ENCODE measurements at places on chromosomes 13 and 19.
A peak's percentile ranks its signal among the peaks of the same experiment; 100 is the strongest.

GRCh38 chr13:93727211-93728141 lies 500.9 kb downstream of the GPC6 start:
- DNase-seq = no peak

GRCh38 chr19:49889687-49890348 lies 6.9 kb downstream of the IL4I1 start:
- DNase-seq = peak; percentile 82

DNA sequence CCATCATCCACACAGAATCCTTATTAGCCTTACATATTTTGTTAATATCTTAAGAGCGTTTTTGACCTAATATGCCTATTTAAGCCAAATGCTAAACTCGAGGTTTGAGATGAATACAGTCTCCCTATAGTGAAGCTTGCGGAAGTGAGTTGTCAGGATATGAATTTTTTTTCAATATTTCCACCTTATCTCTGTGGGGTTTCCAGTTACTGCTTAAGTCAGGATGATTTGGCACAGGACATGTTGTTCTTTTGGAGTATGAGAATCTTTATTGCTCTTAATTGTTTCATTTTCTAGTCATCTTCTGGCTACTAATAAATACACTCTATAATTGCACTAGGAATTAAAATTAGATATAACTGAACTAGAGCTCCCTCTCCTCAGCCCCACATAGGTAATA lies 44.2 kb upstream of the GPC6 start:
- DNase-seq = no peak

GRCh38 chr19:3462991-3463713 lies 17.2 kb downstream of the SMIM24 start:
- no peak for DNase-seq

DNA sequence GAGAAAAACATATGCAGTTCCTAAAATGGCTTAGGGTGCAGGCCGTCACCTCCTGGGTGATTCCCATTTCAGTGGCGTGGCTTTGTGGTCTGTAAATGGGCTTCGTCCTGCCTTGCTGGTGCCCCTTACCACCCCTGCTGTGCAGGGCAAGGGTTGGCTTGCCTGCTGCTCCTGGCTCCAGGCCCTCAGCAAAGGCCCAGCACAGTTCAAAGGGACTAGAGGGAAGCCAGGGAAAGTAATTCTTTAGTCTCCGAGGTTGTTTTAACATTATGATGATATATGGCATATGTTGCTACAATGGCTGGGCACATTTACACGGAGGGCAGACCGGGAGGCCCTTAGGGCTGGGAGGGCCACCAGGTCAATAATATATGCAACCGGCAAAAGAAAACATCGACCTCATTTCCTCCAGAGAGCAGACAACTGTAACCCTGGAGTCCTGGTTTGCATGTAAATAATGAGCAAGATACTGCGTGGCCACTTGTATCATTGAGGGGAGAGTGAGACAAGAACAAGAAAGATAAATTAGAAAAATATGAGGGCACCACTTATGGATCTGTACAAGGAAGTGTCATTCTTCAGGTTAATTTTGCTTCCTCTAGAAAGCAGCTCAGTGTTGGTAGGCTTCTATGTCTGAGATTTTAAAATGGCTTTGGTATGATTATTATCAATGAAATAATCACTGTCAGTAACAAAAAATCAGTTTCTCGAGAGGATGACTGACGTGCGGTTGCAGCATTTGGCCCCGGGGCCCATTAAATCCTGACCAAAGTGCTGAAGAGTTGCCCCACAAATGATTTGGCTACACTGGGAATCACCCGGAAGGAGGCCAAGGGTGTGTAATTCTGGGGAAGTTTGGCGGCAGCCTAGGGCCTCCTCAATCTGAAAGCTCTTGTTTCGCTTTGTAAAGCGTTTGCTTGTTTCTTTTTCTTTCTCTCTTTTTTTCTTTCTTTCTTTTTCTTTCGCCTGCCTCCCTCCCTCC lies 32.8 kb upstream of the URI1 start:
- DNase-seq = no peak

- no peak for DNase-seq
Measured at GRCh38 chr13:71606818-71607217, 260.2 kb downstream of the DACH1 start.

- DNase-seq = no peak
Measured at GRCh38 chr13:111491659-111492058, 171.2 kb downstream of the TEX29 start.

- DNase-seq = no peak
Measured at GRCh38 chr19:10769533-10770491, 51.9 kb downstream of the DNM2 start.

GRCh38 chr19:55156202-55157063 lies 1.1 kb downstream of the TNNI3 start:
- peak; percentile 51 for DNase-seq

DNA sequence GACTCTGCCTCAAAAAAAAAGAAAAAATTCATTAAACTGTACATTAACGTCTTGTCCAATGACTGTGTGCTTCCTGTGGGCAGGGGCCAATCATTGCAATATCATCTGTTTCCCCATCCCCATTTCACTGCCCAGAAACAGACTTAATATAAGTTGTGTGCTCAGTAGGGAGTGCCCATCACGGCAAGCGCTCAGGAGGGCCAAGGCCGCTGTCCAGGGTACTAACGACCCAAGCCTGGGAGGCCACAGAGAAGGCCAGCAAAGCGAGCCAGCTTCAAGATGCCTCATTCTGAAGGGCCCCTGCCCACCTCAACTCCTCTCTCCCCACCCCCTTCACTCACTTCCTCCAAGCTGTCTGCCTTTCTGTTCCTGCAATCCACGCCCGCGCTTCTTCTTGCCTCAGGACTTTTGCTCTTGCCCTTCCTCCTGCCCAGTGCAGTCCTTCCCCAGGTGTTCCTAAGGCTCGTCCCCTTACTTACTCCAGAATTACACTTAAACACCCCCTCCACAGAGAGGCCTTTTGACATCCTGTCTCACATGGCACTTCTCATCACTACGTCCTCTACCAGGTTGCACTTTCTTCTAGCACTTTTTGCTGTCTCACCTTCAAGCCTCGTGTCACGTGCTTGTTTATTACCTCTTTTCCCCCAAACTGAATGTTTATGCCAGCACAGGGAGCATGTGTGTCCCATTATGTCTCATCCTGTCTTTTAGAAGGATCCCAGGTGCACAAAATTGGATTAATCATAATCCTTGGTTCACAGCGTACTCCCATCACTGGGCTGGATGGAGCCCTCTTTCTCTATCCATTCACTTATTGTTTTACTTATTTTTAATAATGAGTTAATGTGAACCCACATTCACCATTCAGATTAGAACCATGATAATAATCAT lies 11.3 kb upstream of the POU2F2 start:
- DNase-seq = peak; percentile 22

GRCh38 chr13:43684963-43685725 lies 101.6 kb downstream of the ENOX1 start:
- no peak for DNase-seq

DNA sequence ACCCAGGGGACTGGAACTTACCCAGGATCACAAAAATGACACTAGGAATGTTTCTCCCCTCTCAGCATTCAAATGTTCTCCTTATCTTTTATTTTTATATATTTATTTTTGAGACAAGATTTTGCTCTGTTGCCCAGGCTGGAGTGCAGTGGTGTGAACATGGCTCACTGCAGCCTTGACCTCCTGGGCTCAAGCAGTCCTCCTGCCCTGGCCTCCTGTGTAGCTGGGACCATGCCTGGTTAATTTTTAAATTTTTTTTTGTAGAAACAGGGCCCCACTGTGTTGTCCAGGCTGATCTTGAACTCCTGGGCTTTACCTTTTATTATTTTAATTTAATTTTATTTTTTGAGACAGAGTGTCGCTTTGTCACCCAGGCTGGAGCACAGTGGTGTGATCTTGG lies 108.2 kb downstream of the PCCA start:
- DNase-seq = no peak

GRCh38 chr13:25981060-25981459 lies 70.8 kb downstream of the SHISA2 start:
- DNase-seq = no peak

- DNase-seq = no peak
Measured at GRCh38 chr13:110352735-110353134, 45.7 kb downstream of the COL4A2 start.

DNA sequence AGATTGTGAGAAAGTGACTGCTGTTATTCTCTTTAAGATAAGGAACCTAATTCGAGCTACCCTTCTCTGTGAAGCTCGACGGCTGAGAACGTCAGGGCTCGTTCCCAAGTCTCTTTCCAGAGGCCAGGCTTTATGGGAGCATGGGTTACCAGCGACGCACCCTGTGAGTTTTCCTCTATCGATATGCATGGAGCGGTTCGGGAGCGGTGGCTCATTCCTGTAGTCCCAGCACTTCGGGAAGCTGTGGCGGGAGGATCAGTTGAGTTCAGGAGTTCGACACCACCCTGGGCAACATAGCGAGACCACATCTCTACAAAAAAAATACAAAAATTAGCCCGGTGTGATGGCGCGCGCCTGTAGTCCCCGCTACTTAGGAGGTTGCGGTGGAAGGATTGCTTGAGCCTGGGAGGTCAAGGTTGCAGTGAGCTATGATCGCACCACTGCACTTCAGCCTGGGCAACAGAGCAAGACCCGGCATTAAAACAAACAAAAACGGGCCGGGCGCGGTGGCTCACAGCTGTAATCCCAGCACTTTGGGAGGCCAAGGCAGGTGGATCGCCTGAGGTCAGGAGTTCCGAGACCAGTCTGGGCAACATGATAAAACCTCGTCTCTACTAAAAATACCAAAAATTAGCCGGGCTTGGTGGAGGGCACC lies 681 bp upstream of the ZNF606 start:
- DNase-seq = no peak

DNA sequence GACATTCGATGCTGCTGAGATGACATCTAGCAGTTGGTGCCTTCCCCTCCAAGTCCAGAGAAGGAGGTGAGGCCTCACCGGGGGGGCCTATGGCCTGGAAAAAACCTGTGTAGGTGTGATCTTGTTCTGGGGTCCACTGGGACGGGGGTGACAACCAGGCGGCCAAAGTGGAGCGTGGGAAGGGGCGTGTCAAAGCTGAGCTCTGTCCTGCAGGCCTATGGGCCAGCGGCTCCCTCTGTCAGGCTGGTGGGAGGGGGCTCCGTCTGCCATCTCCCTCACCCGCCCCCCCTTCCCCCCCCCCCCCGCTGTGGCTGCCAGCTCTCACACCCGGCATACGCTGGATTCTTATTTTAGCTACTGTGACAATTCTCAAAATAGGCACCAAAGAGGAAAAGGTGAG lies 56.7 kb upstream of the UQCRFS1 start:
- DNase-seq = no peak

GRCh38 chr13:109884462-109884861 lies 98.1 kb upstream of the IRS2 start:
- no peak for DNase-seq

DNA sequence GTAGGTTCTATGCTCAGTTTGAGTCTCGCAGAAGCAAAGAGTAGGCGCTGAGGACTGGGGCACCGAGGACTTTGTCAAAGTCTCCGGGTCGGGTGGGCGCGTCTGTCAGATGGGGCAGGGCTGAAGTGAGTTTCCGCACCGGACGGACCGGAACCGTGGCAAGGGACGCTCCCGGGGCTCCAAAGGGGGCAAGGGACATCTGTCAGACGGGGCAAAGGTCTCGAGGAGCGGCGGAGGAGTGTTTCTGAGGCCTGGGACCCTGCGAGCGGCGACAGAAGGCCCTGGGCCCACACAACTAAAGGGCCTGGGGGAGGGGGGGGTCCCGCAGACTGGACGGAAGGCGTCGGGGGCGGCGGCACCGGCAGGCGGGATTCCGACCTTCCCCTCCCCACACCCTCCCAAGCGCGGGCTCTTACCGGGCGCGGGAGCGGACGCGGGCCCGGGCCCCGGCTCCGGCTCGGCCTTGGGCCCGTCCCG lies 13.3 kb upstream of the AKAP8L start:
- peak; percentile 42 for DNase-seq

DNA sequence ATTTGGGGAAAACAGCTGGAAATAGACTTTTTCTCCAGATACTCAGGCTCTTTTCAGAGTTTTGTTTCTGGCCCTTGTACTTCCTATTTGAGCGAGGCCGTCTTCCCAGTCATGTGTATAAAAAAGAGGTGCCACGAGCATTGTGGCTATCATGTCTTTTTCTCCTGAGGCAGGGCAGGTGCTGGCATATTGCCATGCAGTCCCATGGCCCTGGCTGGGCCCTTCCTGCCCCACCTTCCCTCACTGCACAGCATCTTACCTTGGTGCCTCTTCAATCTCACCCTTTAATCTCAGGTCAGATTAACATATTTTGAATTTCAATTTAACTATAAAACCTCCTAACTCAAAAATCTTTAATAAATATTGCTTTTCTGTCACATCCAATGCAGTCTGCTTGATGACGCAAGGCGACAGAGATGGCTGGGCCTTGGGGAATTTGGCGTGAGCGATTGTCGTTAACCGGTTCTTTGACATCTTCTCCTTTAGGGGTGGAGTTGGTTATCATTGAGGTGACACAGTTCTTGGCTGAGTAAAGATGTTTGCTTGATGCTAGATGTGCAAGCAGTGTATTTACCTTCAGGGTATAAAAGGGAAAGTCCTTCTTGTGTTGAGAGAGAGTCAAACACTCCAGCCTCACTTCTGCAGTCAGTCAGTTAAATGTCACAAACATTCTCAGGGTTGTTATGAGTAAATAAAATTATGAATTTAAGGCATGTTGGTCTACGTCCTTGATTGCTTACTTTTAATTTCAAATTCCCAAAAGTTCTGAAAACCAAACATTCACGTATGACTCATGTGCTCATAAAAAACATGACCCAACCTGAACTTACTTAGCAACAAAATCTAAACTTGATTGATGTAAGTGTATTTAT lies 289.9 kb downstream of the MYO16 start:
- DNase-seq = no peak

- no peak for DNase-seq
Measured at GRCh38 chr19:45113628-45114027, 20.6 kb downstream of the PPP1R37 start.

- no peak for DNase-seq
Measured at GRCh38 chr19:39701291-39701690, 3.0 kb upstream of the LGALS14 start.

DNA sequence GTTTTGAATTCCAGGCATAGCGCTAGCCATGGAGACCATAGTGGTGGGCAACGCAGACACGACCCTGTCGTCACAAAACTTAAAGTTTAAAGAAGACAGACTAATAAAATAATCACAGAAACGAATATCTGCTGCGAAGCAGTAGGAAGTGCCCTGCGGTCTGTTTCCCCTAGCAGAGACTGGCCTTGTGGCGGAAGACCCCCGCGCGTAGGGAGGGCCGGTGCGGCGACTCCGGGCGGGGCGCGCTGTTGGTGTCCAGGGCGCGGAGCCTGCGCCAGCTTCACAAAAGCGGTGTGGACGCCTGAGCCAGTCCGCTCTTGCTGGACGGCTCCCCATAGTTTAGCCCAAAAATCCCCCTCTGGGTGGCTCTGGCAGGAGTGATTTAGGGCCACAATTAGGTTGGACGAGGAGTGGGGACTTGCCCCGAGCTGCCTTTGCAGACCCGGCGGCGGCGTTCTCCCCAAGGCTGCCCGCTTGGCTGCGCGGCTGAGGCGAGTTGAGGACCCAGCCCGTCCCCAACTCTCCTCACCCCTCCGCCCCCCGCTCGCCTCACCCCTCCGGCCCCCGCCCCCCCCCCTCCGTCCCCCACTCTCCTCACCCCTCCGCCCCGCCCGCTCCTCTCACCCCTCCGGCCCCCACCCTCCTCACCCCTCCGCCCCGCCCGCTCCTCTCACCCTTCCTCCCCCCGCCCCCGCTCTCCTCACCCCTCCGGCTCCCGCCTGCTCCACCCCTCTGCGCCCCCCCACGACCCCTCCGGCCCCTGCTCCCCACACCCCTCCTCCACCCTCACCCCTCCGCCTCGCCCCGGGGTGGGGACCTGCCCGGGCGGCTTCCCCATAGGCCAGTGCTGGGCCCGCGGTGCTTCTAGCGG lies 14.2 kb upstream of the LATS2 start:
- peak; percentile 38 for DNase-seq

GRCh38 chr19:35256566-35256965 lies 7.8 kb downstream of the LSR start:
- no peak for DNase-seq

GRCh38 chr19:48833977-48834376 lies 2.3 kb downstream of the HSD17B14 start:
- DNase-seq = no peak

Data from activated naive CD4-positive, alpha-beta T cell treated with anti-CD3 and anti-CD28 coated beads for 36 hours (primary cell).